ENCODE measurements at places on chromosomes 7 and 10. TPM values are rescaled to one million over a fixed set of nuclear protein-coding genes. Genes with fewer than 3 reads are reported as not detected.
A peak's percentile ranks its signal among the peaks of the same experiment; 100 is the strongest.

Gene TWIST1
- polyA plus RNA-seq = 0.36 TPM

DNA sequence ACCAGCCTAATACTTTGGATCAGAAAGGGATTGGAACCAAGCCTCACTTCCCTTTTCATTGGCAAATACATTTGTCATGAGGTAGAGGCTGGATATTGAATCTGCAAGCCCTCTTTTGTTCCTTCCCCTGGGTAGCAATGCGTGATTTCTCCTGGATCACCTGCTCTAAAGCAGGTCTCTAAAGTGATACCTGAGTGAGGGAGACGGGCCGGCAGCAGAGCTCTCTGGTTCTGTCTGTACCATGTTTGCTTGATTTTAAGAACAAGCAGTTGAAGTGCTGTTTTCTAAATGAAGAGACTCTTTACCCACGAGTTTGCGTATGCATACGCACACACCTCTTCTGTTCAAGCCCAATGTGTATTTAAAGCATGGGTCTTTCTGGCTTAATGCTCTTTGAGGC, 41.1 kb downstream of the GARS1 start:
- no peak for DNase-seq

DNA sequence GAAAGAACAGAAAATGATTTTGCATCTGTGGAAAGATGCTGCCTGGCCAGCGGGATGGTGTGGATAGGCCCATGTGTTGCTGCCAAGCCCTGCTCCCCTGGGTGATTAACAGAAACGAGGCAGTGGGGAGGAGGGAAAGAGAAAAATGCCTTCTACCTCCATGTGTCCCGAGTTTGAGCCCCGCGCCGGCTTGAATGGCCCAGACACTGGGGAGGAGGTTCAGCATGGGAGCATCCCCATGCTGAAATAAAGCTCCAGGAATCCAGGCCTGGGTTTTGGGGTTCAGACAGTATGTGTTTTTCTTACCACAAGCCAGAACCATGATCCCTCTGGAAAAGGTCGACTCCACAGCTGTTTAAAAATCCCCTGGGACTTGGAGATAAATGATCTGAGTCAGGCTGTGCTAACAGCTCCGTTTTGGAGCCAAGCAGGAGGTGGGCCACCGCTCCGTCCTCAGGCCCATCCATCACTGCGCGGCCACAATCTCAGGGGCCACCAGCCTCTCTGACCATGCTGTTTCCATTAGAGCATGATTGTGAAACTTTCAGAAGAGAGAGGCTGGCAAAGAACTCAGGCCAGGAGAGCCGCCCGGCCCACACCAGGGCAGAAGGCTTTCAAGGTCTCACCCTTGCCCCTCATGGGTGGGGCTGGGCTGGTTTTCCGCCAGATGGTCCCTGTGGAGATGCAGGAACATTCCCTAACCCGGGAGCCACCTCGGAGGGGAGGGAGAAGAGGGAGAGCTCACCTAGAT, 299.7 kb downstream of the ZEB1 start:
- no peak for DNase-seq

Gene GET4
- 77.2 TPM for polyA plus RNA-seq

Gene FAM241B
- polyA plus RNA-seq = 3.4 TPM

Gene COL17A1
- polyA plus RNA-seq = 4.9 TPM

Gene VSIR
- 26.6 TPM for polyA plus RNA-seq

DNA sequence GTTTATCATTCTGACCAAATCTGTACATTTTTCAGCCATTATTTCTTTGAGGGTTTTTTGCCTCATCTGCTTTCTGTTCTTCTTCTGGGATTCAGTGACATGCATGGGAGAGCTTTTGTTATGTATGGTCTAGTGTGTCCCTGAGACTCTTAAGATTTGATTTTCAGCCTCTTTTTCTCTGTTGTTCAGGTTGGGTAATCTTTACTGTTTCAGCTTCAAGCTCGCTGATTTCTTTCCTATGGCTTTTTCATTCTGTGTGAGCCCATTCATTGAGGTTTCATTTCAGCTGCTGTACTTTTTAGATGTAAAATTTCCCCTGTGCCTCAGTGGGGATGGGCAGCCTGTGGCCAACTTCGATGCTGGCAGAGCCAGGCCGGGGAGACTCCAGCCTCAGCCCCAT, 38.1 kb downstream of the FOXK1 start:
- DNase-seq = no peak

Gene WEE2
- polyA plus RNA-seq = 2.1 TPM

DNA sequence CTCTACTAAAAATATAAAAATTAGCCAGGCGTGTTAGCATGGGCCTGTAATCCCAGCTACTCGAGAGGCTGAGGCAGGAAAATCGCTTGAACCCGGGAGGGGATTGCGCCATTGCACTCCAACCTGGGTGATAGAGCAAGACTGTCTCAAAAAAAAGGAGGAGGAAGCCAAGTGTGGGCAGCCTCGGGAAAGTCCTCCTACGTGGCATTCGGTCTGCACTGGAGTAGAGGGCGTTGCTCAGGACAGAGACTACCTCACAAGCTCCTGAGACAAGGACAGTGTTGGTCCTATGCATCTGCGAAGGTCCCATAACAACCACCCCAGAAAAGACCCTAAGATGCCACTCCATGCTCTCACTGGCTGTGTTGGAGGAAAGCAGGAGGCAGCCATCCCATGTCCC, 10.0 kb upstream of the SERPINE1 start:
- DNase-seq = no peak

- no peak for DNase-seq
Measured at GRCh38 chr10:129174232-129175014, 292.6 kb upstream of the MGMT start.

DNA sequence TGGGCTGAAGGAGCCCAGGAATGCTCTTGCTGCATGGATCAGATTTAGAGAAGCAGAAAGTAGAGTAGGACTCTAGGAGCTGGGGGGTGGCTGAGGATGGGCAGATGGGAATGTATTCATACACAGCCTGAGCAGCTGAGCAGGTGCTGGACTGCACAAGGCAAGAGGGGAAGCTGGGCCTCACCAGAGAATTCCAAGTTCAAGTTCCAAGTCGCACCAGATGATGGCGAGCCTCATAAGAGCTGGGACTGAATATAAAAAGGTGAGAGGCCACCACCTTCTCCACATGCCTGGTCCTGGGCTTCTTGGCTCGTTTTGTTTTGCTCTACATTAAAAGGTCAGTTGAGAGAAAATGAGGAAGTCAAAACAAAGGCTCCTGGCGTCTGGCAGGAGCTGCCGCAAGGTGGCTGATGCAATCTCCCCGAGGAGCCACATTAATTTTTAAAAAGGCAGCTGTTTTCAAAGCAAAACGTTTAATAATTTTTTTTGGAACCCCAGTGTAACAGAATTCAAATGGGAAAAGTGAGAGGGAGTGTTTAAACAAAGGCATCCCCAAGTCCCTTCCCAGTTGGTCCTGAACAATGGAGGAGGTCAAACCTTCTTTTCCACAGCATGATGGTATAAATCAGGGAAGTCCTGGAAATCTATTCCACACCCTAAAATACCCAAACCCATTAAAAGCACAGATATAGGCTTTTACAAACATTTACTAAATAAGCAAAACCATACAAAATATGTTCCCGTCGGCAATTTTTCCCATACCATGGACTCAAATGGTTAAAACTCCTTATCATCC, 9.5 kb downstream of the CYREN start:
- no peak for DNase-seq

Gene STAG3
- 9.6 TPM for polyA plus RNA-seq

GRCh38 chr7:53111031-53111430, 75.6 kb downstream of the POM121L12 start:
- DNase-seq = no peak

Gene GSTO1
- 422 TPM for polyA plus RNA-seq

Gene ZNF239
- 0.54 TPM for polyA plus RNA-seq

Gene HYAL4
- 0.01 TPM for polyA plus RNA-seq

DNA sequence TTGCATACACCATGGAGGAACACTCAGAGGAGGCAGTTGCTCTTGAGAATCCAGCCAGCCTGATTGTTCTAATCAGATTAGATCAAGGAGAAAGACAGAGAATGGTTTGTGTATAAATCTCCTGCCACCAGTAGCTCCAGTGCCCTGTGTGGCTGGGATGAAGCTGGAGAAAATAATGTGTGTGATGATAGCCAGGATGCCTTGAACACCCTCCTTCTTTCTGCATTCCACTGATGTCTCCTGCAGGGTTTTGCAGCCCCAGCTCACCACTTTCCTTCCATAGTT, 614.7 kb upstream of the FOXK1 start:
- no peak for DNase-seq

DNA sequence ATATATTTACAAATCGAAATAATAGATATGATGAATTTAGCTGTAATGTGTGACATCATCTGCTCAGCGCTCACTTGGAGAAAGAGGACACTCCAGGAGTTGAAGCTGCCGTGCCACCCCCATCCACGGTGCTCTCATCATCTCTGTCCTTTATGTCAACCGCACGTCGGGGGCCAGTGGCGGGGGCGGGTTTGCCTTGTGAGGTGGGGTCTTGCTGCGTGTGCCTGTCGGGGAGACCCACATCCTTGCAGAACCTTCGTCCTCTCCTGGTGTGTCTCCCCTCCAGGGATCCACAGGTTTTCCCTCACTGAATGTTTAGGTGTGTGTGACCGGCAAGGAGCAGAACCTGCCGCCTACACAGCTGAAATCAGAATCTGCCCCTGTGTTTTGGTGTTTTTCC, 71.6 kb downstream of the INPP5A start:
- no peak for DNase-seq

GRCh38 chr7:140082770-140083169, 20.0 kb upstream of the PARP12 start:
- DNase-seq = no peak

DNA sequence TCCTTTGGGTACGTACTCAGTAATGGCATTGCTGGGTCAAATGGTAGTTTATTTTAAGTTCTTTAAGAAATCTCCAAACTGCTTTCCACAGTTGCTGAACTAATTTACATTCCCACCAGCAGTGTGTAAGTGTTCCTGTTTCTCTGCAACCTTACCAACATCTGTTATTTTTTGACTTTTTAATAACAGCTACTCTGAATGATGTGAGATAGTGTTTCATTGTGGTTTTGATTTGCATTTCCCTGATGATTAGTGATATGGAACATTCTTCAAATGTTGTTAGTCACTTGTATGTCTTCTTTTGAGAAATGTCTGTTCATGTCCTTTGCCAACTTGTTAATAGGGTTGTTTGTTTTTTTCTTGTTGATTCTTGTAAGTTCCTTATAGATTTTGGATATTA, 558.9 kb downstream of the SH2D4B start:
- DNase-seq = no peak

Gene C10orf62
- polyA plus RNA-seq = not detected

DNA sequence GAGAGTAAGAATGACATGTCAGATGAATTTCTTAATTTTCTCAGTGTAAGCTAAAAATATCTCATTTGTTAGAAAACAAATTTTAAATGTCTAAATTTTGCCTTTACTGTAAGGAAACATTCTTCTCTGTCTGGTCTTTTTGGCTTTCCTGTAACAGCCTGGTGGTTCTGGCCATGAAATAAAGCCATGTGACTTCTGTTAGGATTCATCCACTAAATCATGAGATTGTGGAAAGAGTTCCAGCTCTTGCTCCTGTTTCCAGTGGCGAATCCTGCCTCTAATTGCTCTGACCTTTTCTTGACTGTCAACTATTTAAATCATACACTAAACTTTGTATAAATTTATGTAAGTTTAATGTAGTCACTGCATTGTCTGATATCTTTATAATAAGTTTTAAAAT, 398.5 kb upstream of the AKR1E2 start:
- DNase-seq = no peak

Gene TMEM176B
- 376 TPM for polyA plus RNA-seq

GRCh38 chr7:138309186-138309585, 150.9 kb upstream of the TRIM24 start:
- no peak for DNase-seq

GRCh38 chr10:28236591-28236990, 66.3 kb downstream of the MPP7 start:
- DNase-seq = peak; percentile 14

Gene CCDC7
- polyA plus RNA-seq = 2.0 TPM

Gene SPDYE1
- not detected for polyA plus RNA-seq

DNA sequence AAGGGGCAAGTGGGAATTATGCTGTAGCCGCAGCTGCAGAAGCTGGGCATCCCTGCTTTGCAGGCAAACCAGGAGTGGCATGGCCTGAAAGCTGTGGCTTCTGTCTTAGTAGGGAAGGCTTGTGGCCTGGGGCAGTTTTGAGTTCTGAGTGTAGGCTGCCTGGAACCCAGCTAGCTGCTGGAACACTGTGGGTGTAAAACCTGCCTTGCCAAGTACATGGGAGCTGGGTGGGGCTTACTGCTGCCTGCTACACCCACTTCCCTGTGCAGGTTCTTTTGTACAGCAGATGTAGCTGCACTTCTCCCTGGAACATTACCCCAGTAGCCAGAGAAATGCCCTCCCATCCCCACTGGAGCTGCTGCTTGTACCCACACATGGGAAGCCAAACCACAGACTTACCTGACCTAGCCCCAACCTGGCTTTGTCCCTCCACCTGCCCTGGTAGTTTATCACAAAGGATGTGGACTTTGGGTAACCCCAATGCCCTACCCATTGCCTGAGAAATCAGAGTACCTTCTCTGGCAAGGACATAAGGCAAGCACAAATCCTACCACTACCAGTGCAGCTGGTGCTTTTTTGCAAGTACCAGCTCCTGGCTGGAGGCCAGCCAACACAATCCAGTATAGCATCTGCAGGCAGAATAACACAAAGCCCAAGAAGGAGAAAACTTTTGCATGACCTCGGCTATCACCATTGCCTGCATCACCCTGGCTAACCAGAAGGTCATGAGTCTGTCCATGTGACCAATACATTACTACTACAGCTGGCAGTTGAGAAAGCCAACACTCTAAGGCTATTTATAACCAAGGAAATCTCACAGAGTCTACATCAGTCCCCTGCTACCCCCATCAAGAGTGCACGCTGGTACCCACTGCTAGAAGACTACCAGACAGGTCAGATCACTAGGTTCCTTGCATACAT, 26.5 kb upstream of the PPP1R3A start:
- DNase-seq = peak; percentile 53

GRCh38 chr7:69643708-69644445, 45.6 kb downstream of the AUTS2 start:
- DNase-seq = peak; percentile 48

- peak; percentile 7 for DNase-seq
Measured at GRCh38 chr7:46321556-46322205, 400.6 kb upstream of the IGFBP3 start.

Gene MKI67
- polyA plus RNA-seq = 0.45 TPM

GRCh38 chr10:91162495-91163268, 57.8 kb upstream of the PCGF5 start:
- DNase-seq = peak; percentile 86

All from small intestine (tissue), 16 donors.